ENCODE measurements at places on chromosomes 3 and 15.

GRCh38 chr3:110811050-110811449 lies 260.6 kb upstream of the NECTIN3 start:
- no peak for DNase-seq

DNA sequence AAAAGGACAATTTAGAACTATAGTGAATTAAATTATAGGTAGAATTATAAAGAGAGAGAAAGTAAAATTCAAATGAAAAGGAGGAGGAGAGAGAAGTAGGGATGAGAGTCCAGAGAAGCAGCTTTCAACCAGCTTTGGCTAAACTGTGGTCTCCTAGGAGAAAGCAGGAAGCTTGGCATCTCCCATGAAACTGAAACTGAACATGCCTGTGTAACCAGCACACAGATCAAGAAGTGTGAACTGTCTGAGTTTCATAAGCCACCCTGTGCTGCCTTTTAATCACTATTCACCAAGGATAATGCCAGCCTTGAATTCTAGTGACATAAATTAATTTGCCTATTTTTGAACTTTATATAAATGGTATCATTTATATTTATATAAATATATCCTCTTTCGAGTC lies 128.5 kb downstream of the MYRIP start:
- DNase-seq: no peak

- no peak for DNase-seq
Measured at GRCh38 chr15:99731336-99732123, 1.7 kb downstream of the LYSMD4 start.

GRCh38 chr3:2897821-2898220 lies 212.4 kb downstream of the IL5RA start:
- DNase-seq: no peak

GRCh38 chr15:26892182-26892518 lies 25.3 kb downstream of the GABRA5 start:
- no peak for DNase-seq

DNA sequence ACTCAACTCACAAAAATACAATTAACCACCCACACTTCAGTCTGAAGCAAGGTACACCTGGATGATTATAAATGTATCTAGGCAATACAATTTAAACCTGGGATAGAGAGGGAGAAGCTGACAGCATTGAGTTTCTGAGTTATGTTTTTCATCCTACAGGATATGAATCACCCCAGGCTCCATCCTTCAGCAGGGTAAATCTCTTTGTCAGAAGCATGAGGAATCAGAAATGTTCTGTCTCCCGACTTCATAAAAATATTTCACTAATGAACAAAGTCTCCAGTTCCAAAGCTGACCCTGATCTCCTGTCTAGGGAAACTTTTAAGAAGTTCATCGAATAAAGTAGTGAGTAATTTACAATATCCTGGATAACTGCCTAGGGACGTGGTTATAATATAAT lies 25.5 kb upstream of the FRMD4B start:
- no peak for DNase-seq

GRCh38 chr3:171835116-171835515 lies 8.0 kb upstream of the TMEM212 start:
- no peak for DNase-seq

DNA sequence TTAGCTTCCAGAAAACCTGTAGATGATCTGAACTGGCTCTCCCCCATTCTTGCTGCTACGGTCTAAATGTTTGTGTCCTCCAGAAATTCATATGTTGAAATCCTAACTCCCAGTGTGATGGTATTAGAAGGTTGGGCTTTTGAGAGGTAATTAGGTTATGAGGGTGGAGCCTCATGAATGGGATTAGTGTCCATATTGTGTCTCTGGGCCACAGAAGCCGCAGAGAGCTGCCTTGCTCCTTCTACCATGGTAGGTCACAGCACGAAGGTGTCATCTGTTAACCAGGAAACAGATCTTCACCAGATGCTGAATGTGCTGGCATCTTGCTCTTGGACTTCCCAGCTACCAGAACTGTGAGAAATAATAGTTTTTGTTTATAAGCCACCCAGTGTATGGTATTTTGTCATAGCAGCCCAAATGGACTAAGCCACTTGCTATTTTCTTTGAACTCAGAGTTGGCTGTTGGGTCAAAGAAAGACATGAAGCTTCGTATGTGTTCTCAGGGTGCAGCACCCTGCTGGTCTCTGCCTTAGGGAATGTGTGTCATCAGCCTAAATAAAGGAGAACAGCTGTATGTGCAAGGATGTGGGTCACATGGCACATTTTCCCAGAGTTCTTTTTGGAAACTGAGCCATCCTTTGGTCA lies 317.5 kb upstream of the SLCO3A1 start:
- no peak for DNase-seq

DNA sequence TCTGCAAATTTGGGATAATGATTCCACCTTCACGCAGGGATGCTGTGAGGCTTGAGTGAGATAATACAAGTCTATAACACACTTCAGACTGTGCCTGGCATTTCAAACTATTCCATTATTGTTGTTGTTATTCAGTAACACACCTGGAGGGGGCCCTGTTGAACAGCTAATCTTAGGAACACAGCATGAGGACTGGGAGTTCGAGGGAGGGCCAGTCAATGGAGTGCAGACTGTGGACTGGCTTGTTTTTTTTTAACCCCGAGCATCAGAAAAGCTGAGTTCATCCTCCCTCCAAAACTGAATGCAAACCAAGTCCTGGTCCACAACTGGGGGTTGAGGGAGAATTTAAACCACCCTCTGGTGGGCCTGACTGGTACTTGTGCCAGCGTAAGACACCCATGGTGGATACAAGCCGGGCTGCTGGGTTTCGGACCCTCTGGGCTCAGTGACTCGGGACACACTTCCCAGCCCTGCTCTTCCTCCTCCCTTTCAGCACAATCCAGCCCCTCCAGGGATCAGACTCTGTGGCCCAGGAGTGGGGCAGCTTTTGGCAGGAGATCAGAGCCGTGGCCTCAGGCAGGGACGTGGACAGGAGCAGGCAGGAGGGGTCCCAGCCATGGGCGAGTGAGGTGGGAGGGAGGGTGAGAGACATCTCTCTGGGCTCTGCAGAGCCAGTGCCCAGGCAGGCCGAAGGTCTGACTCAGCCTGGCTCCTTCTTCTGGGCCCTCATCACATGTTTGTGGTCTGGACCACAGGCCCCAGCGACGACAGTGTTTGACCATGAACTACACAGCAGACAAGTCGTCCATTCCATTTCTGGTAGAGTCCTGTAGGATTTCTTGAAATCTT lies 36.3 kb upstream of the MEX3B start:
- DNase-seq: no peak

DNA sequence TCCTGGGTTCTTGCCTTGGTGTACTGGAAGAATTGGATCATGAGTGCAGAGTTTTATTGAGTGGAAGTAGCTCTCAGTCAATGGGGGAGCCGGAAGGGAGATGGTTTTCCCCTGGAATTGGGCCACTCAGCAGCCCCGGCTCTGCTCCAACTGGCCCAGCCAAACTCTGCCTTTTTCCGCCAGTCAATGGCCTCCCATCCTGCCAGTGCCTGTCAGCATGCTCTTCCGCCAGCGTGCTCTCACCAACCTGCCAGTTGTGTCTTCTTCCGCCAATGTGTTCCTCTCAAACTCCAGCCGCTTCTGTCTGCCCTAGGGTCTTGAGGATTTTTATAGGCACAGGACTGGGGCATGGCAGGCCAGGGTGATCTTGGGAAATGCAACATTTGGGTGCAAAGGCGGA lies 12.4 kb upstream of the AADACL2 start:
- no peak for DNase-seq

DNA sequence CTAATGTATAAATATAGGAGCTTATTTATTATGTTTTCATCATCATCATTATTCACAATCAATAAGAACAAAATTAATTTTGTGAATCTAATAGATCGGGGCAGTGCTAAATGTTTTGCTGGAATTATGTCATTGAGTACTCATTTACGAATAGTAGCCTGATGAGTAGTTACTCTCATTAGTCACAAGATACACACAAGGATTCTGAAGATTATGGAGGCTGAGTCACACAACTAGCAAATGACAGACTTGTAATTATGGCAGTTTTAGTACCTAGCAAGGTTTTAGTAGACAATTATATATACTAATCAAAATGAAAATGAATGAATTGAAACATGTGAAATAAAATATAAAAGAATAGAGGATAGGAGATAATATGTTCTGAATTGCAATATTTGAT lies 954.2 kb downstream of the CADM2 start:
- no peak for DNase-seq

DNA sequence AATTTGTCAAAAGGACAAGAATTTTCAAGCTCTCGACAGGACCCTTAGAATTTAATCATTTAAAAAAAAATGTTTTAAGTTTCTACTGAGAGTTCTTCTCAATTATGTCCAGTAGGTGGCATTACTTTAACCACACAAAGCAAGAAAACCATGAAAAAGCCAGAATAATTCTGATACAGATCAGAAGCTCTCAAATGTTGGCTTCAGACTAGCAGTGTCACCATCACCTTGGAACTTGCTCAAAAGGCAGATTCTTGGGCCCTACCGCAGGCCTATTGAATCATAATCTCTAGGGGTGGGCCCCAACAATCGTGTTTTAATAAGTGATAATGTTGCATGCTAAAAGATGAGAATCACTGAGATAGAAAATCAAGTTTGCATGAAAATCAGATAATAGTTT lies 99.5 kb upstream of the KCNMB2 start:
- DNase-seq: no peak

DNA sequence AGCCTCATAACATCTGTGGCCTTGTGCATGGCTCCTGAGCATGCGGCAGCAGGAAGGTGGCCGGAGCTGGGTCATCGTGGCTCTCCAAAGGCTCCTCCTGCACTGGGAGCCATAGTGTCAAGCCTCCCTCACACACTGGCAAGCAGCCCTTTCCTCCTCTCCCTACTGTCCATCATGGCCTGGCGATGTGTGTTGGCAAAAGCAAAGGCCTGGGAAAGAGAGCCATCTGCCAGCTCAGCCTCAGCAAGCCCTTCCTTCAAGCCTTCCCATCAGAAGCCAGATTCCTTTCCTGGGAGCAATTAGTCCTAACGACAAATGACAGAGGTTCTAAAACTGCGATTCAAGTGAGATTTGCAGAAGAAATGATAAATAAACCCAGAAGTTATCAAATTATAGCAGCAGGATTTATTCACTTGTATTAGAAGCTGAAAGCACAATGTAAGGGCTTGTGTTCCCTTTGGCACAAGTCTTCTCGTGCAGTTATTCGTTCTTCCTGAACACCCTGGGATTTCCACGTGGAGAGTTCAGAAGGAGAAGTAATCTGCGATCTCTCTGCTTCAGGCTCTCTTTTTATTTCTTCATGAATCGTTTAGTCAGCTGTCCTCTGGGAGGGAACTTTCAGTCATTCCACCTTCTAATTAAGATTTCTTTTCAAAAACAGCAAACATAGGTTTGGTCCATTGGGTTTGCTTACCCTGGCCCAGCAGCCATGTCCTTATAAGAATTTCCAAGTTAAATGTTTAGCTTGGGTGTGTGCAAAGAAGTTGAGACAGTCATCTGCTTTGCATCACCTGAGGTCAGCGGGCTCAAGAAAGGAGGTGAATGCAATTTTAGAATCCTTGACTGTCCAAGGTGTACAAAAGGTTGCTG lies 110.3 kb upstream of the TMC3 start:
- no peak for DNase-seq

- DNase-seq: no peak
Measured at GRCh38 chr15:65963911-65964482, 94.7 kb downstream of the RAB11A start.

DNA sequence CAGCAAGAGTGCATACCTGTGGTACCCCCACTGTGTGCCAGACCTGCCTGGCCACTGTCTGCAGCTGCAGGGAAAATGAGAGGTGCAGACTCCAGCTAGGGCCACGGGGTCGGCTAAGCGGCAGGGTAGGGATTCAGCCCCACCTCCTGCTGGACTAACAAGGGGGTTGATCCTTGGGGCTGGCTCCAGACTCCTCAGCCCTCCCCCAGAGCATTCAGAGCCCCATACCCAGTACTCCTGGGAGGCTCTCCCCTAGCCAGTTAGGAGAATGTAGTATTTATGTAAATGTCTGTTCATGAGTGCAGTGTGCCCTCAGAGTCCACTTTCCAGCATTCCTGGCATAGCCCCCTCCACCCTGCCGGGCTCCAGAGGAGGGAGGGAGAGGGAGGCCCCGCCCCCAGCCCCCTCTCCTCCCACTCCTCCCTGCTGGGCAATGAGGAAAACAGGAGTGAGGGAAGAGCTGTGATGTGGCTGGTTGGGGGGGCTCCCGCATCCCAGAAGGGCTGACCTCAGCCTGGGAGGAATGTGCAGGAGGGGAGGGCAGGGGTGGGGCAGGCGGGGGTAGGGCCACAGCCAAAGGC lies 4.5 kb upstream of the SEMA3B start:
- peak; percentile 51 for DNase-seq

DNA sequence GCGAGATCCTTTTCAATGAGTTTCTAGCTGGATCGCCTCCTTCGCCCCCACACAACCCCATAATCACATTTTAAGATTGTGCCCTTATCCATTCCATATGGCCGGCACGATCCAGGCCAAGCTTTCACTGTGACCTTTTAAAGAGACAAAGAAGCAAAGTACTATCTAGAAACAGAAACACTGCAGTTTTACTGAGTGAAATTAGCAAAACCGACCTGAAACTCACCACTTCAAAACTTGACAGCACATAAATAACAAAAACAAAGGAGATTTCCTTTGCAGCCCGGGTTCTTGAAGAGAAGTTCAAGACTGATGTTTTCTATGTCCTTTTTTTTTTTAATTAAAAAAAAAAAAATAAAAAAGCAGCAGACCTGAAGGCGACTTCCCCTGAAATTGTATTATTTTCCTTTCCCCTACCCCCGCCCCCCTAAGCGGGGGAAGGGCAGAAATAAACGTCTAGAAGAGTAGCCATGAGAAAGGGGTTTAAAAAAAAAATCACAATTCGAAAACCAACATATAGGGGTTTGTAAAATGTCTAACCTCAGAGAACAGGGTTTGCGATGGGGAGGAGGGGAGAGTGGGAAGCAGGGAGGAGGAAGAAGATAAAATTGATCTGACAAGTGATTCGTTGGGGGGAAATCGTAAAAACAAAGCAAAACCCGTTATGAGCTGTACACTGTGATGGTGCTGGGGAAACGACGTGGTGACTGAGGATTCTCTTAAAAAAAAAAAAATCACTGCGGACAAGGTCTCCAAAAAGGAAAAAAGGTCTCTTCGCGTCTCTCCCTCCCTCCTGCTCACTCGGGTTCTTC lies 1.5 kb downstream of the SATB1 start:
- DNase-seq: no peak

DNA sequence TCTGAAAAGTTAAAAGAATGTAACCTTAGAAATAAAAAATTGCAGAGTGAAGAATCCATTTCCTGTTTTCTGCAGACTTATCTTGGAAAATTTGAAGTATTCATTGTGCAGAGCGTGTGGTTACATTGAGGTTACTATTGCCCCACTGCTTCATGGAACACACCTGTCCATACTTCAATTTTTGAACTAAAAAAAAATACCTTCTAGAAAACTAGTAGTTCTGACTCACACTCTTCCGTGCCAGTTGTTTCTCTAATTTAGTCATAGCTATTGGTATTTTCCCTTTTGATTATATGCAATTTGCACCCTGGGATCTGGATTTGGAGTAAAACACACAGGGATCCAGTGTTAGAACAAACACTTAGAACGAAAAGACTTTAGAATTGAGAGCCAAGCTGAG lies 111.8 kb upstream of the LYSMD4 start:
- DNase-seq: no peak

- DNase-seq: no peak
Measured at GRCh38 chr15:101063891-101064794, 145.0 kb downstream of the LRRK1 start.

GRCh38 chr3:195895861-195896360 lies 12.4 kb downstream of the TNK2 start:
- DNase-seq: no peak

Measured in D721Med (cell line).